ENCODE measurements at places on chromosomes 12 and 14. TPM values are rescaled to one million over a fixed set of nuclear protein-coding genes. Genes with fewer than 3 reads are reported as not detected.
A peak's percentile ranks its signal among the peaks of the same experiment; 100 is the strongest.

GRCh38 chr14:51873221-51873893, 12.9 kb downstream of the GNG2 start:
- peak; percentile 45 for DNase-seq

DNA sequence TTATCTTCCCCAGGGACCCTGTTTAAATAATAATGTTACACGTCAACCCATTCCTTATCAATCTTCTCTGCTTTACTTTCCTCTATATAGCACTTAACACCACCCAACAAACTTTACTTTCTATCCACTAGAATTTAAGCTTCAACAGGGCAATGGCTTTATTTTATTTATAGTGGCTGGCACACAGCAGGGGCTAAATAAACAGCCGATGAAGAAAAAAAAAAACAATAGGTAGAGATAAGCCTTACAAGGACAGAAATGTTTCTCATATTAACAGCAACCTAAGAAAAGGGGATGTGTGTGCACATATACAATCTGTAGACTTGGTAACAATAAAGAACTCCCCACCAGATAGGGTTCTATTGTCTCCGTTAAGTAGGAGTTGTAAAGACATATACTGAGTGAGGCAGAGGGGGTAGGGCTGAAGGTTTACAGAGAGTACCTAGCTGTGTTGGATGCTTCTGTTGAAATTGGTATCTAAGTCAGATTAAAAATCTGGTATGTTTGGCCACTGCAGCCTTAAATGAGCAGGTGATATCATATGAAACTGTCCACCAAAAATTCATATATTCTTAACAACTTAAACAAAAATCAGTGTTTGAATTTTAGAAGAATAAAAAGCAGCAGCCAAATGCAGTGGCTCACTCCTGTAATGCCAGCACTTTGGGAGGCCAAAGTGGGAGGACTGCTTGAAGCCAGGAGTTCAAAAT, 24.7 kb upstream of the AP4S1 start:
- DNase-seq = no peak

The PGAM5 gene
- total RNA-seq = 100 TPM

The LMNTD1 gene
- total RNA-seq = not detected

DNA sequence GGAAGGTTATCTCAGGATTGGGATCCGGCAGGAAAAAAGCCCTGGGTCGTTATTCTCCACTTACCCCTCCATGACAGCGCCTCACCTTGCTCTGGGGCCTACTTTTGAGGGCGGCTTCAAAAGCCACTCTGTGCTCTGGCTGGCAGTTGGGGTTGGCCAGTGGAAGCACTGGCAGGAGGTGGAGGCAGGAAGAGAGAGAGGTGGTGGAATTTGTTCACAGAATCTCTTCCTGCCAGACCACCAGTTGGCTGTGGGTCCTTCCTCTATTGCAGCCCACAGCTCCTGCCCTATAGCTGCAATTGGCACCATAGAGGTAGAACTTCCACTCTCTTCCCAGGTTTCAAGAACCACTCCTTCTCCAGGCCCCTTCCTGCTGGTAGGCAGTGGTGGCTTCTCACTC, 32.7 kb upstream of the SDR39U1 start:
- no peak for DNase-seq

The IFNG-AS1 gene
- total RNA-seq = not detected

The LALBA gene
- not detected for total RNA-seq

The HOXC12 gene
- total RNA-seq = not detected

GRCh38 chr12:21973221-21973620, 32.0 kb upstream of the ABCC9 start:
- no peak for DNase-seq
